Activated gamma-delta T cell (primary cell): ENCODE measurements at places on chromosomes 6 and 20.

GRCh38 chr6:115691433-115691832 lies 369.3 kb downstream of the FRK start:
- no peak for DNase-seq

GRCh38 chr20:1345030-1345755 lies 16.3 kb upstream of the SDCBP2 start:
- no peak for DNase-seq

GRCh38 chr20:8587810-8588209 lies 455.7 kb downstream of the PLCB1 start:
- no peak for DNase-seq

DNA sequence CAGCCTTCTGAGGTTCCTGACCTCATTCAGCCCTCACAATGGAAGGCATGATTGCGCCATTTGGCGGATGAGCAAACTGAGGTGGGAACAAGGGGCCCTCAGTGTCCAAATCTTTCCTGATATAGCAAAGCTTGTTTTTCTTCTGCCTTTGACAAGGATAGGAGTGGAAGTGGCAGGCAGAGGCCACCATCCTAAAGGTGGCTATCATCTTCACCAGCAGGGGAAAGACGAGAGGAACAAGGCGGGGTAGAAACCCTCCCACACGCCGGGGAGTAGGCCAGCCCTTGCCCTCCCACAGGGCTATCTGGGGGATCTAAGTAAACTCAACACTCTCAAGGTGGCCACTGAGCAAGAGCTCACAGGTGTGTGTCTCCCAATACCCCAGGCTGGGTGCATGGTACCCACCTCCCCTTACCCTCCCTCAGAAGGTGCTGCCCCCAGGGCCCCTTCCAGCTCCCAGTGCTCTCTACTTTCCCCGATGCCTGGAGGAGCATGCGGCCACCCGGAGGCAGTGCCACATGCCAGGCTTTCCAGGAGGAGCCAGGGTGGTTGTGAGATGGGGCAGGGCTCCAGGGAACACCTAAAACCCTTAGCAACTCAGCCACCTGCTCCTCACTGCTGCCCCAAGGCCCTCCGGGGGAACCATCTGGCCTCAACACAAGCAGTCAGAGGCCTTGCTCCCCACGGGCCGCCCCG lies 11.2 kb downstream of the SPDEF start:
- DNase-seq: no peak

DNA sequence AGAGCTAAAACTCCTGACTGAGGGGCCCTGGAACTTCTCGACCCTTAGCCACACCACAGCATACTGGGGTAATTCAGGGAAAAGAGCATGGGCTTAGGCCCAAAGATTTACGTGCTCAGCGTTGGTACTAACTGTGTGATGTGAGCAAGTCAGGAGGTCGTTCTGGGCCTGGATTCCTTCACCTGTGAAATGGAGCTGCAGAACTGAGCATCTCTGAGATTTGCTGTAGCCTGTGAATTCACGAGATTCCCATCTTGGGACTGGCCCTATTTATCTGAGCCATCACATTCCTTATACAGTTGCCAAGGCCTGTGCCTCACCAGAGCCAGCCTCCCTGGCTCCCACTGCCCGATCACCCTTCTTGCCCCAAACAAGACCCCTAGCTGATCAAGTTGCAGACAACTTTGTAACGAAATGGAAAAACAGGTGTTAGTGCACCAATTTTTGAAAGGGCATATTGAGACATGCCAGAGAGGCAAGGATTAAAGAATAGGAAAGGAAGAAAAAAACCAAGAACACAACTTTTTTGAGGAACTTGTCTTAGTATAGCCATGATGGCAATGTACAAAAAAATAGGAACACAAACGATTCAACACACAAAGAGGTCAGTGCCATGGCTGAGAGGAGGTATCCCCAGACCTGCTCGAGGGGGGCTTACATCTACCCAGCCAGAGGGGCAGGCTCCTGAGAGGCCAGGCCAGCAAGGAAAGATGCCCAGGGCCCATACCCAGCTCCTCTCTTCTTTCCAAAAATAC lies 323.0 kb upstream of the JARID2 start:
- DNase-seq: no peak

DNA sequence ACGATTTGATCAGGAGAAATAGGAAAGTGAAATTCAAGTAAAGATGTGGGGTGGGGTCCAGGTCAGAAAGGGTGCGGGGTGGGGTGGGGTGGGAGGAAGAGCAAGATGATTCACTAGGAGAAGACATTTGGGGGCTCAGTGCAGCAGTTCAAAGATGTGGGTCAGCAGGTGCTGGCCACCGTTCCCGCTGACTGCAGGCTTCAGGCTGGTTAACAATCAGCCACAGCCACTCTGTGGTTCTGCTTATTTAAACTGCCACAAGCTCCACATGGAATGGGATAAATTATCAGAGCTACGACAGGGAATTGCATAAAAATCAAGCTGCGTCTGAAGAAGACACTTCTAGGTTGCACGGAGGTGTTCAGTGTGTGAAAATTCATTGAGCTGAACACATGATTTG lies 49.4 kb downstream of the TRAM2 start:
- no peak for DNase-seq

DNA sequence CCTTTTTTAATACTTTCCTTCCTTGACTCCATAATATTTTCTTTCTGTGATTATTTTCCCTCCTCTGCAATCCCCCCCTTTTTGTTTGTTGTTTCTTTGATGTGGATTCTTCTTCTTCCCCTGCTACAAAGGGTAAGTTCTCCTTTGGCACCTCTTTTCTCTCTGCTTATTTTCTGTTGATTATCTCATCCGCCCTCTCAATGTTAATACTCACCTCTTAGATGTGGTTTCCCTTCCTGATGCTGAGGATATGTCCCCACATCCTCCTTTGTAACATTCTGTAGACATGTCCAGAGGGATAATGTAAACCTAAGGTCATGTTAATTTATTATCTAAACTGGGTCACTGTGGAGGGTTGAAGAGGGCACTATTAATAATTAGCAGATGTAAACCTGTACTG lies 17.7 kb downstream of the FLRT3 start:
- DNase-seq: no peak

DNA sequence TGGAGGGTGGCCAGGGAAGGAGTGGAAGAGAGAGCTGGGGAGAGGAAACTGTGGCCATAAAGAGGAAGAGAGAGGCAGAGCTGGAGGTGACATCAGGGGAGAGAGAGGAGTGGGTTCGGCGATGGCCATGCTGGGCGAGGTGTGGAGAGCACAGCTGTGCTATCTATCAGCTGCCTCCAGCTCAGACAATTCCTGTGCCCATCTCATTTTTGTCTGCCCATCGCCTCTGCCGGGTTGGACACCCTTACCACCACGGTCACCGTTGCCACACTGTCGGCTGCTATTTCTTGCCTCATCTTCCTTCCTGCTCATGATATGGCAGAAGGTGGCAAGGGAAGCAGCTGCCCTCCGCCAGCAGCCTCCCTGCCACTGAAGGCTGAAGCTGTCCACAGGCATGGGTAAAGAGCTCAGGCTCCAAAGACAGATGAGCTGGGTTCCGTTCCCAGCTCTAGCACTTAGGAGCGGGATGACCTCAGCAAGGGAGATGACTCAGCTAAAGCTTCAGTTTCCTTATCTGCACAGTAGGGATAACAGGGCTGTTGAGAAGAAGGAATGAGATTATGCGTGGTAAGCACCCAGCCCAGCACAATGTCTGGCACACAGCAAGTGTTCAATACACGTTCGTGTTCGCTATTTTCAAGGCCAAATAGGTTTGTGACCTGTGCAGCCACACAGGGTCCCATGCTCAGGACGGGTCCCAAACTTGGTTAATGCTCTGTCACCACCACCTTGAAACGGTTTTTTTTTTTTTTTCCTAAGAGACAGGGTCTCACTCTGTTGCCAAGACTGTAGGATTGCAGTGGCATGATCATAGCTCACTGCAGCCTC lies 21.9 kb upstream of the TAF8 start:
- DNase-seq: no peak

- no peak for DNase-seq
These were observed 67.1 kb upstream of the GFRAL start for GRCh38 chr6:55260181-55260580.

DNA sequence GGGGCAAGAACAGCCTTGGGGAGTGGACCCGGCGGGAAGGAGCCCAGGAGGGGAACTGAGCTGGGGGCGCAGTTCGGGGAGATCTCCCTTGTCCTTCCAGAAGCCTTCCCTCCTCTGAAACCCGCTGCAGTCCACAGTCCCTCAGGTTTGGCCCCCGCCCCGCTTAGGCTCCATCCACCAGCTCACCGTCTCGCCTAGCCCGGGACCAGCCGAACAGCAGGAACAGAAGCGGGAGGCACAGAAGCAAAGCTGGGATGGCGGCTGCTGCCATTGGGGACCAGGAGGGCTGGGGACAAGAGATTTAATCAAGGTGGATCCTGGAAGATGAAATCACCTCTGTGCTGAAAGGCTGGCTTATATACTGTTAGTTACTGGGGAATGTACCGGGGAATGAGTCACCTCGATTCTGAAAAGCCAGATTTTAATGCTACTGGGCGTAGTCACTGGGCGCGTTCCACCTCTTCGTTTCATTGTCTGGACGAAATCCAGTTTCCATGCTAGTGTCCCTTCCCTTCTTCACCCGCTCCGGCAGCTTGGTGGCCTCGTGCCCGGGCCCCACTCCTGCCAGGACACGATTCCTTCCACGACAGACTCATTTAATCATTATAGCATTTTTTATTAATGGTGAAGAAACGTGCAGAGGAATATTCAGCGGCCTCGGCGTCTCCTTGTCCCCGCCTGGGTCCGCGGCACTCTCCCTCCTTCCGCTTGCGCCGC lies at the start of gene RAET1L:
TSS of gene RAET1L (minus strand) at position 332 of the 717 bp plus-strand sequence. CDS start at position 271, 61 bp downstream.
- no peak for DNase-seq

GRCh38 chr6:5482619-5483018 lies 221.3 kb downstream of the FARS2 start:
- no peak for DNase-seq

DNA sequence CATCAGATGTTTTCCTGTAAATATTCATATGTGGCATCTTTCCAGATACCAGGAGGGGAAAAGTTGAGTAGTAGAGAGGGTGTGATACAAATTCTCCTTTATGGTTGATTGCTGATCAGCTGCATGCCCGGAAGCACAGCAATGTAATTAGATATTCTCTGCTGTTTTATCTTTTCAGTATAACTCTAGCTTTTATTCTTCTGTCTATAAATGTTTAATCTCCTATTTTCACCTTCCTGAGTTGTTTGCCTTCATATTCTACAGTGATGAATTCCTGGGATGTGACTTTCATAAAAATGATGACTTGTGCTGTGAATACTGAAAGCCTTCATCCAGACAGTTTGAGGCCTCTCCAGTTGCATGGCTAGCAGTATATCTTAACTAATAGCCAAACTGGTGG lies 53.7 kb downstream of the SH3BGRL2 start:
- no peak for DNase-seq

DNA sequence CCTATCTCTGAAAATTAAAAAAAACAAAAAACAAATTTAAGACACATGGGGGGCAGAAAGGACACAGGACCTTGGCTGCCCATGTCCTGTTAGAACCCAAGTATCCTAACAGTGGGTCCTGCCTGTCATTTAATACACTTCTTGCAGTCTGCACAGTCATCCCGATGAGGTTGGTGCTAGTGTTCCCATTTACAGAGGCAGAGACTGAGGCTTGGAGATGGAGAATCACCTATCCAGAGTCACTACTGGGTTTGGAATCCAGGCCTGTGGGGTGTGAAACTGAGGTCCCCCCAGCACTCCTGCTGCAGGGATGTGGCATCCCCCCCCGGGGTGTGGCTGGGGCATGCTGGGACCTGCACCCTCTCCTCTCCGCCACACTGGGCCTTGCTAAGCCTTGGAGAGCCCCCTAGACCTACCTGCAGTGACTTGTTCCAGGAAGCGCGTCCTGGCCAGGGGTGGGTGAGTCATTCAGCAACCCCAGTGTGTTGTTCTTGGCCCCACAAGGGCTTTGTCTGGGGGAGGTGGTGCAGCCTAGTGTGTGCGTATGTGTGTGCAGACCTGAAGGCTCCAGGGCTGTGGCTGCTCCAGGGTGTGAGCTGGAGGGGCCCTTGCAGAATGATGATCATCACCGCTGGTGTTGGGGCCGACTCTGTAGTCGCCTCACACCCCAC lies 49.7 kb downstream of the BCAS4 start:
- no peak for DNase-seq

DNA sequence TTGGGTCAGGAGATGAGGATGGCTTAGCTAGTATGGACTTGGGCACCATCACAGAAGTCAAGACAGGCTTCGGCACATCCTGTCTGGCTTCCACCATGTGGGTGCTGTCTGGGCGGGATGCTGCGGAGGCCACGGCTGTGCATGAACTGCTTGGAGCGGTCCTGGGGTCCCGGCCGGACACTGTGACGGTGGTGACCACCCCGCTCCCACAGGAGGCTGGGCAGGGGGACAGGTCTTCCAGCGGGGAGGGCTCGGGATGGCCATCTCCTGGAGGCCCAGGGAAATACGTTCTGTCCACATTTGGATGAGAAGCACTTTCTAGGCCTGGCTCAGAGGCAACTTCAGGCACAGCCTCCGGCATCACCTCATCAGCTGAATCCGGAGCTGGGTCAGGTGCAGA lies 32.1 kb upstream of the TCFL5 start:
- DNase-seq: no peak

DNA sequence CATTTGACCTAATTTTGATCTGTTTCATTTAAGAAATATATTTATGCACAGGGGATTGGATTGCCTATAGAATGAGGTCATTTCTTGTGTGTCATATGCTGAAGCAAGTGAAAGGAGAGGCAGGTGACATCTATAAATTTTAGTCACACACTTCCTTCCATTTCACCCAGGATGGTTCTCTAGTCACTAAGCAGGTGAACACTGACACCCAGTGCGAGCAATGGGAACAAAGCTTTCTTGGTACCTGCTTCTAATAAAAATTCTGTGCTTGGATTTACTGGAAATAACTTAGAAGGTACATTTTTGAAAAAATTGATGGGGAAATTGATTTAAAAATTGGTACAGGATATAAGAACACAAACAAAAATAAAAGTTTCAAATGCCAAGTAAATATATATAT lies 66.9 kb upstream of the MC3R start:
- no peak for DNase-seq
